Stimulated activated CD4-positive, alpha-beta T cell treated with anti-CD3 and anti-CD28 coated beads, Interleukin-1b, Interleukin-23, amount 100 ng/mL, for 4 hours (primary cell): ENCODE measurements at places on chromosomes 7 and 10.

DNA sequence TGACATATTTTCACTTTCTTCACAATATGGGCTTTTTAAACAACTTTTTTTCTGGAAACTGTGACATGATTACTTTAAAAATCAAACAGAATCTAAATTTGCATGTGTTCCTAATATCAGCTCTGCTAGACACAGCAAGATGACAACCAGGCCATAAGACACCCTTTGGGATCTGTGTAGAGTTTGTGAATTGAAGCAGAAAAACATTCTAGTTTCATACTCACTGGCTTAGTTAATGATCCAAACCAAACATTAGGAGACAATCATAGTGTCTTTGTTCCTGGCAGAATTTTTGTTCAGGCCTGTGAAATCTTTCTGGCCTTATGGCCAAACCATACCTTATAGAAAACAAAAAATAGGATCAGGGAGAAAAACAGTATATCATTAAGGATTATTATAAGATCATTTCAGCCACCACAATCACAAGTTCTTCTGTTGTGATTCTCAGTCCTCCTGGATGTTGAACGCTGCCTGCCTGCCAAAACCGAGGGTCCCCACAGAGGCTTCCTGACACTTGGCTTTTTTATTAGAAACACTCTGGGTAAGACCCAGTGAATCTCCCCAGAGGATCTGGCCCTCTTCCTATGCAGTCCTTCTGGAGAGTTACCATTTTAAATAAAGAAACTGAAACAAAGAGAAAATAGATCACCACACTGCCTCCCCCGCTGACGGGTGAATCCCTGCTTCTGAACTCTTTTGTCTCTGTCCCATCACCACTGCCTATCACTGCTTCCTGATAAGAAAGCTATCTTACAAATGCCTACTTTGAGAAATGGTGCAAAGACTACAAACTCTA is 79.2 kb upstream of the PPP1R3C start:
- DNase-seq = no peak

DNA sequence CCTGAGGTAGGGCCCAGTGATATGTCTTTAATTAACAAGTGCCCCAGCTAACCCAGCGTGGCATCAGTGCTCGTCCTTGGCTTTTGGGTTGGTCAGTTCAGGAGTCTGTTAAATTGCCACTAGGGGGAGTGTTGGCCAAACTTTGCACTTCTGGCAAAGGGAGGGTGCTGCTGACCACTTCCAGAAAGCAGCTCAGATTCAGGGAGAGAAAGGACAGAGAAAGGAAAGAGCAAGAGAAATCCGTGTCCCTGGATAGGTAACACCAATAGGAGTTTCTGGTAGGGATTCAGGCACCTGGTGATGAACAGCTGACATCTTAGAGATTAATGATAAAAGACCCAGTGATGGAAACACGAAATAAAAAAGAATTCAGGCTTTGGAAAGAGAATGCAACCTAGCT is 243.1 kb upstream of the AOAH start:
- no peak for DNase-seq

DNA sequence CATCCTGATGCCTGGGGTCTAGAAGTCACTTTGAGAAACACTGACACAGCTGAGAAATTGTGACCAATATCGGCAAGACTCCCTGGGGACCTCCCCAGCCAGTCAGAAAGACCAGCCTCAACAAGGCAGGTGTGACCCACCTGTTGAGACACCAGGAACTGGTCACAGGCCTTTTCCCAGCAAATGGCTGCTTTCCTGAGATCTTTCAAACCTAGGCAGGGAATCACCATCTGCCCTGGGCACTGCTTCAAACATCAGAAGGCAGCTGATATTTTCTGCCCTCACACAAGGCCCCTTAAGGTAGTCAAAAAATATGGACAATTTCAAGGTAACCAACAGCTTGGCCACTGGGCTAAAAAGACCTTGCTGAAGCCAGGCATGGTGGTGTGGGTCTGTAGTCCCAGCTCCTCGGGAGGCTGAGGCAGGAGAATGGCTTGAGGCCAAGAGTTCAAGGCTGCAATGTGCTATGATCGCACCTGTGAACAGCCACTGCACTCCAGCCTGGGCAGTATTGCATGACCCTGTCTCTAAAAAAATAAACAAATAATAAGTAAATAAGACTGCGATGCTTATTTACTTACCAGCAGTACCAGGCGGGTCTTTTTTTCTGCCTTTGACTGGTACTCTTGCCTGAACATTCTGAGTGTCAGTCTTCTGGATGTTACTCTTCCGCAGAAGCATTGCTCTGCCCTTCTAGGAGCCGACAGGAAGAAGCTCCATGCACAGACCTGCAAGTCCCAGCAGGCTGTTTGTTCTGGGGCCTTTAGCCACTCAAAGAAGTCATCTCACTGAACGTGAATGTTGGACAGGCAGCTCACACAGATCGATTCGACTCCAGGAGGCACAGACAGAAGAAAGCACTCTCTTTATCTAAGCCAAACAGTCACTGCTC is 59.7 kb downstream of the SORBS1 start:
- no peak for DNase-seq

DNA sequence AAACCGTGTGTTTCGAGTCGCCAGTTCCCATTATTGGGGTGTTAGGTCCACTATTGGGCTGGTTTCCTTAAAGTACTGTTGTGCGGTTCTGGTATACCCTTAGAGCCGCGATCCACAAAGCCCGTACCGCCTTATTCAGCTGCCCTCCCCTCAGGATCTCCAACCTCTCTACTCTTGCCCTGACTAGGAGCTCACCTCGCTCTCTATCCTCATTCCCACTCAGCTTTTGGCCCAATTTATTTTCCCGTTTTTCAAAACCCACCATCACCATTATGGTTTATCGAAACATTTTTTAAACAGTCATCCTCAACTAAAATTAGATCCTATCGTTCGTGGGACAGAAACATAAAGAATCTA is 461 bp upstream of the ETV1 start:
- no peak for DNase-seq

DNA sequence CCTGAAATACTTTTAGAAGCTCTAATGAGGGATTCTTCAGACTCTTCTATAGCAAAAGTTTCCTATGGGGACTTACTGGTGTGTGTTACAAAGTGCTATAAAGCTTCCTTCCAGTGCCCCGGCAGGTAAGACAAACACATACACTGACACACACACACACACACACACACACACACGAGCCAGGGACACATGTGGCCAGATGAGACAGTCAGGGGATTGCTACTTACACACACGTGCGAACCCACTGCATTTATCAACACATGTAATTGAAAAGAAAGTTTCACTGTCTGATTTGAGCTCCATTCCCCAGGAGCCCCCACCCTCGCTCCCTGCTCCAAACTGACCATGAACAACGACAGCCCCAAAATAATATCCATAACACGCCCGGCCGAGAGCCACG is 119.8 kb downstream of the PRPF18 start:
- no peak for DNase-seq

GRCh38 chr7:116242178-116242577 is 31.8 kb downstream of the TES start:
- no peak for DNase-seq

DNA sequence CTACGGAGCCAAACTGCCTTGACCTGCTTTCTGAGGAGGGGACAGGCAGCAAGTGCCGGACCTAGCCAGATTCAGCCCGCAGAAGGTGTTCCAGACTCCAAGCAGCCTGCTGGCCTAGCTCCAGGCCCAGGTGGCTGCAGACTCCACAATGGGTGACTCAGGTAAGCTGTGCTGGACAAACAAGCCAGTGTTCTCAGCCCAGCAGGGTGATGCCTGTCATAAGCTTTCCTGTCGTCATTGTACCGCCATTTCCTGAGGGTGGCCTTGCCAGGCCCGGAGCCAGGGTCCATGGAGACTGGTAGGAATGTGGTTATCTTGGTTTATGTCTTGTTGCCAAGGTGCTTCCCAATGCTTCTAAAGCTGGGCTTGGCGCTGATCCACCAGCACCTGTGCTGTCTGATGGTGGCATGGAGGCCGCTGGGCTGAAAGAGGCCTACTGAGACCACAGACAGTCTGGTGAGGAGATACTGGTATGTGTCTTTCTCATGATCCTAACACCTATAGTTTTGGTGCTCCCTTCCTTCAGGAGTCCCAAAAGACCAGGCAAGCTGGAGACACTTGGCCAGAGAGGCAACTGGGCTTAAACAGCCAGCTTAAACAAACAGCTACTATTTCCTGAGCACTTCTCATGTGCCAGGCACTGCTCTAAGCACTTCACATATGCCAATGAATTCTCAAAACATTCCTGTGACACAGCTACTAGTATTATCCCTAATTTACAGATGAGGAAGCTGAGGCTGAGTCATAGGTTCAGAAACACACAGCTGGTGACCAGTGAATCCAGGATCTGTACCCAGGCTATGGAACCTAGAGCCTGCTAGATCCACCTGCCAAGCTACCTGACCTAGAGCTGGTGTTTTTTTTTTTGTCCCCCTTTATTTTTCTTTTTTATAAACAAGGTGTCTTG is 42.0 kb downstream of the ZC3HC1 start:
- no peak for DNase-seq

DNA sequence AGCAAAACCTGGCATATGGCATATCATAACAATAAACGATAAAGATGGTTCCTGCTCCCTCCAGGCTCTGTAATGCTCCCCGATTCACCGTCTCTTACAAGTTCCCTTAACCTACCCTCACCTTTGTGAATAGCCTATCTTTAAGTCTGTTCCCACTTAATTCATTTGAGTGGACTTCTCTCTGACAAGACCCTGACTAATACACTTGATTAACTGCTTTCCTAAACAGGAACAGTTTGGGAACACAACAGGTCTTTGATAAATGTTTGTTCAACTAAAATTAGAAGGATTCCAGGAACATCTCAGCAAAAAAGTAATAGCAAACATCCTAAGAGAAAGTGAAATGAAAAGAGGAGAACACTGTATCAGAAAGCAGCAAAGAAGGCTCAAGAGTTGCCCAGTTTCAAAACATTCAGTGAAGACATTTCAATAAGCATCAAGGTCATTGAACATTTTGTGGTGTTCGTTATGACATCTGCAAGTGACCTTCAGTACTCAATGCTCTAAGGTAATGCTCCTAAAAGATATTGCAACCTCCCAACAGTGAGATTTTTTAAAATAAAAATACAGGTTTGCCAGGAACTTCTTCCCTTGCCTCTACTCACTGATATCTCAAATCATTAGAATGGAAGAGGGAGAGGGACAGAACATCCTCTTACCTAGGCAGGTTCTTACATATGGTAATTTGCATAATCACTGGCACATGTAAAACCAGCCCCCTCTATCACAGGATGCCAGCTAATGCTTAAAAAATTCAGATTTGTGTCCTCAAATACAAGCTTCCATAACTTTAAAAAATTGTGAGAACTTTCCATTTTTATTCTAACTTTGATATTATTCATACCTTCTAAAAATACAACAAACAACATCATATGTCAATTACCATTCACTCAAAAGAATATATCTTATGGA is 11.4 kb upstream of the ARHGAP12 start:
- DNase-seq = no peak

DNA sequence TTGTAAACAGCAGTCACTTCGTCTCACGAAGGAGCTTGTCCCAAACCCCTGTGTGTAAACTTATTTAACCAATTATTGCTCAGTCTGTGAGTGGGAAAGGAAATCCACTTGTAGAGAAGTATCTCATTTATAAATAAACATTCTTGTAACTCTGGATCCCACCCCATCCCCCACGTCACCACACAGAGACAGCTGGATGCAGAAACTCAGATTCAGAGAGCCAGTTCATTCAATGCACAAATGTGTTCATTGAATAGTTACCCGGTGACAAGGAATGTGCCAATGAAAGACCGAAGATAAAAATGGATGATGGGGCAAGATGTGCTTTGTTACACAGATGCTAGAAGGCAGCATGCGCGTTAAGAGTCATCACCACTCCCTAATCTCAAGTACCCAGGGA is 8.3 kb upstream of the OCM start:
- DNase-seq = no peak

DNA sequence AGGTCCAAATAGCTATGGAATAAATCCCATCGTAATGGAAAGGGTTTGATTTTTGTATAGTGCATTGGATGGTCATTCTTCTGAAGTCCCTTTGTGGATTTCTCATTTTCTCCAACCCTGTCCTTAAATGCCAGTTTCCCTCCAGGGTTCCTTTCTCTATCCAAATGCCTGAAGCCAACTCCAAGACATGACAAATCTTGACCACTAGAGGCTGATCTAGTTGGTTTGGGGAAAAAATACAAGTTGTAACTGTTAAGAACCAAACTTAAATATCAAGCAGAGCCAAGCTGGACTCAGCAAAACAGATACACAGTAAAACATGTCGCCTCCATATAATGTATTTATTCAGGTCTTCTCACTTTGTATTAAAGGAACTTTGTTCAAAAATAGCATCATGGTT is 28.7 kb downstream of the FRMD4A start:
- no peak for DNase-seq

DNA sequence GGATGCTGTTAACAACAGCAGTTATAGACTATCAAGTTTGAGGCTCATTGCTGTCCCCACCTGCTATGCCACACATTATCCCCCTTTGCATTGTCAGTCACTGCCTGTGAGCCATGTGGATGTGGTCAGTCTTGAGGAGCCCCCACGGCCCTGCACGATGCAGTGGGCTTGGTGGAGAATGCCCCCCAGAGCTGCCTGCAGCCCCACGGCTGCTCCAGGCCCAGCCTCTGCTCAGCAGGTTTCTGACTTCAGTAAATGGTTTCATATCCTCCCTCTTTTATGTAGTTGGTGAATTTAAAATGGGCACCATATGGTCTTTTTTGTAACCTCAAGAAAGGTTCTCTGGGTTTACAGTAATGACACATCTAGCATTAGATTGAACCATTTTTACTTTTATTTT is 164.1 kb downstream of the EBF3 start:
- DNase-seq = no peak

GRCh38 chr10:113041841-113042750 is 92.0 kb downstream of the TCF7L2 start:
- no peak for DNase-seq

DNA sequence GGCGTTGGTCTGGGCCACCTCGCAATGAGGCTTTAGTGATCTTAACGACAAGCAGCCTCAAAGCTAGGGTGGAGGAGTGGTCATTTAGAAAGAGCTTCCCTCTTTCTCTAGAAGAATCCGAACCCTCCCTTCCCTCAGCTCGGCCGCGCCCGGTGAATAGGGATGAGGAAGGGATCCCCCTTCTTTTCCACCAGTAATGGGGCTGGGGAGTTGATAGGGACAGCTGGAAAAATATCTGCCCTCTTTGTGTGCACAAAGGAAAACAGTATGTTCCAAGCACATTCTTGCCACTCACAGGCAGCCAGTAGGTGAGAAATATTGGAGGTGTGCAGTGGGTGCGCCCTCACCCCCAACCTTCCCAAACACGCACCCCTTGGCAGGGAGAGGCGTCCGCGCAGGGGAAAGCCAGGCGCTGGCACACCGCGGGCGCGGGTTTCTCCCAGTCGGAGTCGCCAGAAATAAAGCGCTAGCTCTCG is 6.5 kb downstream of the DLX5 start:
- DNase-seq = no peak
